GM12891 (cell line): ENCODE measurements at places on chromosomes 11 and 22.

DNA sequence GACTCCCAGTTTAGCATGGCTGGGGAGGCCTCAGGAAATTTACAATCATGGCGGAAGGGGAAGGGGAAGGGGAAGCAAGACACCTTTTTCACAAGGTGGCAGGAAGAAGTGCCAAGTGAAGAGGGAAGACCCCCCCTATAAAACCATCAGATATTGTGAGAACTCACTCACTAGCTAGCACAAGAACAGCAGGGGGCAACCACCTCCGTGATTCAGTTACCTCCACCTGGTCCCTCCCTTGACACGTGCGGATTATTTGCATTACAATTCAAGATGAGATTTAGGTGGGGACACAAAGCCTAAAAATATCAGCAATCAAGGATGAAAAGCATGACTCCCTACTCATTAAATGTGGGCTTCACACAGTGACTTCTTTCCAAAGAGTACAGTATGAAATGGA, 155.0 kb upstream of the CCDC90B start:
- DNase-seq: no peak

DNA sequence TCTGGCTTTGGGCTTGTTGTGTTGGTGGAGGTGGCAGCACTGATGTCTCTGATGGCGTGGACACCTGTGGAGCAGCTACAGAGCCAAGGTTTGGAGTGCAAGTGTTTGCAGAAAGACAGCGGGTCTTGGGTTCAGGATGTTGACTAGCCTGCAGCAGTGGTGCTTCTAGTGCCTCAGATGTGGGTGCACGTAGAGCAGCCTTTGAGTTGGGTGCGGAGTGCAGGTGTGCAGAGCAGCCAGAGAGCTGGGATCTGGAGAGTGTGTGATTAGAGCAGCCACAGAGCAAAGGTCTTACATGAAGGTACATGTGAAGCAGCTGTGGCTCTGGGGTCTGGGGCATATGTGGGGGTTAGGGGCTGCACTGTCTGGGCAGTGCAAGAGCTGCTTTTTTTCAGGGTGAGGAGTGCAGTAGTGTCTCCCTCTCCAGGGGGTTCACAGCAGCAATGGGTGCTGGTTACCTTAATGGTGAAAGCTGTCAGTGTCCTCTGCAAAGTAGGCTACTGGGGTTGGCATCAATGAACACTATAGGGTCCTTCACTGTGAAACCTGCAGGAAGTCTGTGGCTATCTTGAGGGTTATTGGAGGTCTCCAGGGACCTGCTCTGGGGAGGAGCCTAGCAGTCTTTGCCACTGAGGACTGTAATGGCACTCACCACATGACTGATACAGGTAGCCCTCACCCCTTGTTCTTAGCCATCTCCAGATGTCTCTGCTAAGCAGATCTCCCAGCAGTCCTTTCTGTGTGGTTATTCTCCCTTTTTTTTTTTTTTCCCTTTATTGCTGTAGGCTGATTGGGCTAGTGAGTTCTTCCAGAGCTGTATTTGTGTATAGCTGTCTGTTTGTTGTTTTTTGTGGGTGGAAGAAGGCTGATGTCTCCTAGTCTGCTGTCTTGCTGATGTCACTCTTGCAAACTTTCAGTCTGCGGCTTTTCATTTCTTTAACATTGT, 14.3 kb downstream of the BIRC2 start:
- DNase-seq: no peak

DNA sequence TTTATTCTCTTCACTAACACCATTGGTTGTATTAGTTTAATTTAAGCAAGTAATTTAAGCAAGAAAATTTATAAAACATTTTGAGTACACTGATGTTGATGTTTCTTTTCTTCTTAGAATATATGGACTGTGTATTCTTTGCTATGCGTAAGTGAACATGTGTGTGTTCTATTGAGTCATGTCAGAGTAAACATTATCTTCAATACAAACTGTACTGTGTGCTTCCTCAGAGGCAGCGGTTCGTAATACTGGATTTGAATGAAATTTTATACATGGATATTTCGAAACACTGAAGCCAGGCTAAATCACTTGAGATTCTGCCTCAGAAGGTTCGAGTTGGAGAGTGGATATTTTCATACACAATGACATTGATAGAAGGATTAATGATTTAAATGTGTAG, 452.6 kb downstream of the LUZP2 start:
- DNase-seq: no peak

DNA sequence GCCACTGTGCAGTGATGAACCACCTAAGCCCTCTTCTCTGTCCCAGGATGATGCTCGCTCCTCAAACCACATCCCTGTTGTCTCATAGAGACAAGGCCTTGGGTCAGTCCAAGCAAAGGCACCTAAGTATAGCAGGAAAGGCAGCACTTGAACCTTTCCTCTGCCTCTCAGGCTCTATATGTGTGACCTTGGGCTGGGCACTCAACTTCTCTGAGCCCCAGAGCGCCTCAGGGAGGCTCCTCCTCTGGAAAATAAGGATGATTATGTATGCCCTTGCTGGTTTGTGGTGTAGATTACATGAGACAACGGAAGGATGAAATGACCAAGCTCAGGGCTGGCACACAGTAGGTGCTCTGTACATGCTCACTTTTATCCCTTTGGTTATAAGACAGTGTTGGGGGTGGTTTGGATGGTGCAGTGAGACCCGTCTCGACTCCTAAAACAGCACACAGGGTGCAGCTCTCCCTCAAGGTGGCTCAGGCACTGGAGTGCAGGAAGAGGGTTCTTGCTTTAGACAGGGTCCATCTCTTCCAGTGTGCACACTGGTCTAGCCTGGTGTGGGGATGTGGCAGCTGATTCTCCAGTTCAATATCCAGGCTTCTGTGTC, 40.2 kb upstream of the ACCSL start:
- no peak for DNase-seq

DNA sequence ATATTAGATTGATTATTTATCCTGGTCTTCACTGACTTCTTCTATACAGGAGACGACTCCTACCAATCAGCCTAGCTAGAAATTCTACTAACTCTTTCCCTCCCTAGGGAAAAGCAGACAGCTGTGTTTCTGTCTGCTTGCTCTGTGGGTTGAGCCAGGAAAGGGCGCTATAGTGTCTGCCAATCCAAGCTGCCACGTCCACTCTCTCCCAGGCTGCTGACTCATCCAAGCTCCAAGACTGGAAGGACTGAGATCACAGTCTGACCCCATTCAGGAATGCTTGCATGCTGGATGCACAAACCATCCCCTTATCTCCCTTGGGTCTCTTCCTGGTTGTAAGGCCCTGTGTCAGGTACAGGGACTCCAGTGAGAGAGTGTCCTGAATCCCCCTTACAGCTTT, 955.6 kb downstream of the OPCML start:
- no peak for DNase-seq

GRCh38 chr11:118201966-118202365, 22.8 kb downstream of the JAML start:
- no peak for DNase-seq

GRCh38 chr22:39654131-39654926, 83.8 kb downstream of the CACNA1I start:
- no peak for DNase-seq

DNA sequence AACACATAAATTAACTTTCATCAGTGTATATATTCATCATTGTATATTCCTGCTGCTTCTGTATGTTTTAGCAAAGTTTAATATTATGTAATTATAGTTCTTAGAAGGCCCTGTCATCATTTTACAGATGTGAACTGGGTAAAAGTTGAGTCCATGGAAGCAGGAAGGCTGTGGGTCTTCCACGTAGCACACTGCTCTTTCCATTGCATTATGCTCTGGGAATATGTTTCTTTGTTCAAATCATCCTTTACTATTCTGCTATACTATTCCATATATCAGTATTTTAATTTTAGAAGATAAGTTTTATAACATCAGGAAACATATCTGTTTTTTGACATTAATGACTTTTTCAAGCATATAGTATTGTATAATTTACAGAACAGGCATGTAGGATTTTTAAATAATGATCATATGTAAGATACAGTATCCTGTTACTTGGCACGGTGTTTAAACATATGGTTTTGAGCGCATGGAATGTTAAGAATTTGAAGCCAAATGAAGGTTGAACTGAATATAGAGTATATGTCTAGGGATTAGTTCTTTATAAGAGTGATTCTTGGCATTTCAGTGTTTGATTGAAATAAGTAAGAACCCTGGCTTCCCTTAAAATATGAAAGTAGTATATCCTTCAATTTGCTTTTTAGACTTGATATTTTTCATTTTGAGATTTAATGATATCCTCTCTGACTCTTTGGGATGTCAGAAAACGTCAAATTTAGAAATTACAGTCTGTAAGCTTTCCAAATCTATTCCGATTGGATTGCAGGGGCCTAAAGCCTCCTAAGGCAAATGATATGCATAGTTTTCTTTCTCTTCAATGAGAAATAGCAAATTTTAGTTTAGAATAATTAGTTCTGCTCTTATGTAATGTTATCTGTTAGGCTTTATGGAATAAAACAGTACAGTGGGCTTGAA, 8.6 kb downstream of the CCDC81 start:
- DNase-seq: no peak

- DNase-seq: no peak
Measured at GRCh38 chr11:133326332-133326731, 206.0 kb downstream of the OPCML start.

GRCh38 chr22:35938226-35938625, 90.4 kb downstream of the RBFOX2 start:
- DNase-seq: no peak

DNA sequence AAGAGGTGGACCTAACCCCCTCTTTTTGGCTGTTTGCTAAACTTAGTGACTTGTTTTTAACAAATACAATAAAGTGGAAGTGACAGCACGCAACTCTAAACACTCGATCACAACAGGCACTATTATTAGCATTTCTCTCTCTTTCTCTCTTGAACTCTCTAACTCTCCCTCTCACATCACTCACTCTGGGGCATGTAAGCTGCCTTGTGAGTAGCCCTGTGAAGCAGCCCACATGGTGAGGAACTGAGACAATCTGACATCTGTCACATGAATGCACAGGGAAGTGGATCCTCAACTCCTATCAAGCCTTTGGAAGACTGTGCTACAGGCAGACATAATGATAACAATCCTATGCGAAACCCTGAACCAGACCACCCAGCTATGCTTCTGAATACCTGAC, 609.0 kb upstream of the CNTN5 start:
- no peak for DNase-seq
